Smooth muscle cell of bladder (primary cell): ENCODE measurements at places on chromosomes 6 and 20. TPM values are rescaled to one million over a fixed set of nuclear protein-coding genes. Genes with fewer than 3 reads are reported as not detected.

Gene PNLDC1
- total RNA-seq, result 0.74 TPM in 1 of 2 replicates, not detected in the other

Gene HLA-G
- 0.14 and 0.37 TPM in 2 replicates for total RNA-seq

Gene KHDC1
- total RNA-seq, result 2.6 and 4.4 TPM in 2 replicates

Gene GRM1
- total RNA-seq, result under 0.01 TPM in 2 replicates

Gene TCP11
- 0.14 TPM in 1 of 2 replicates, not detected in the other for total RNA-seq

Gene ZNF391
- total RNA-seq, result 0.85 and 0.92 TPM in 2 replicates

Gene FBXO5
- total RNA-seq, result 2.8 and 3.8 TPM in 2 replicates

Gene HRH3
- not detected in 2 replicates for total RNA-seq

Gene TPD52L1
- total RNA-seq, result 9.7 and 31.2 TPM in 2 replicates

Gene WASF1
- 5.8 and 6.5 TPM in 2 replicates for total RNA-seq

Gene B3GALT4
- total RNA-seq, result 7.1 and 8.8 TPM in 2 replicates

Gene ACTL10
- 1.3 and 1.9 TPM in 2 replicates for total RNA-seq

Gene TINAG
- not detected in 2 replicates for total RNA-seq

Gene KHDC1L
- not detected in 2 replicates for total RNA-seq

Gene FAM83C
- not detected in 2 replicates for total RNA-seq

Gene PRR18
- not detected in 2 replicates for total RNA-seq

Gene ADGRG6
- total RNA-seq, result 6.4 and 8.1 TPM in 2 replicates

Gene SLC13A3
- 2.7 and 4.9 TPM in 2 replicates for total RNA-seq

Gene TMEM74B
- 0.46 TPM in 1 of 2 replicates, not detected in the other for total RNA-seq

Gene RBPJL
- total RNA-seq, result not detected in 2 replicates

Gene RAD21L1
- total RNA-seq, result 0.14 and 0.18 TPM in 2 replicates

Gene LCA5
- 5.0 and 5.3 TPM in 2 replicates for total RNA-seq

Gene TCF21
- 19.0 and 27.4 TPM in 2 replicates for total RNA-seq

Gene MYLIP
- total RNA-seq, result 12.8 and 17.3 TPM in 2 replicates

Gene MAS1
- total RNA-seq, result under 0.01 and 0.09 TPM in 2 replicates

Gene LGSN
- under 0.01 TPM in 2 replicates for total RNA-seq

Gene SLC35D3
- not detected in 2 replicates for total RNA-seq

Gene MCCD1
- not detected in 2 replicates for total RNA-seq

Gene DEFB127
- total RNA-seq, result not detected in 2 replicates

Gene DDX43
- total RNA-seq, result 0.55 TPM in 1 of 2 replicates, not detected in the other

Gene GPR6
- total RNA-seq, result not detected in 2 replicates

Gene FNDC11
- total RNA-seq, result 0.46 and 0.57 TPM in 2 replicates

Gene RIMS1
- total RNA-seq, result 0.14 and 0.28 TPM in 2 replicates

Gene C6orf15
- total RNA-seq, result not detected in 2 replicates

Gene PRDM1
- total RNA-seq, result 1.2 and 2.0 TPM in 2 replicates

Gene KIAA0408
- total RNA-seq, result 0.37 and 0.71 TPM in 2 replicates

Gene RAB44
- under 0.01 TPM in 2 replicates for total RNA-seq

Gene DDO
- total RNA-seq, result 1.2 and 1.3 TPM in 2 replicates

Gene SMOC2
- total RNA-seq, result under 0.01 TPM in 1 of 2 replicates, not detected in the other

Gene CST7
- not detected in 2 replicates for total RNA-seq
